ENCODE measurements at places on chromosomes 13 and 19.

- no peak overlapping the region for H3K4me3 ChIP-seq
- no peak overlapping the region for H3K27ac ChIP-seq
- peaks cover 17% of the 10 kb centered on the region for H3K4me1 ChIP-seq
- no peaks in the 10 kb centered on the region for H3K27me3 ChIP-seq
- peaks cover 11% of the 10 kb centered on the region for H3K36me3 ChIP-seq
- DNase-seq = no peak
These were observed 32.4 kb downstream of the GPX4 start for GRCh38 chr19:1136201-1136600.

DNA sequence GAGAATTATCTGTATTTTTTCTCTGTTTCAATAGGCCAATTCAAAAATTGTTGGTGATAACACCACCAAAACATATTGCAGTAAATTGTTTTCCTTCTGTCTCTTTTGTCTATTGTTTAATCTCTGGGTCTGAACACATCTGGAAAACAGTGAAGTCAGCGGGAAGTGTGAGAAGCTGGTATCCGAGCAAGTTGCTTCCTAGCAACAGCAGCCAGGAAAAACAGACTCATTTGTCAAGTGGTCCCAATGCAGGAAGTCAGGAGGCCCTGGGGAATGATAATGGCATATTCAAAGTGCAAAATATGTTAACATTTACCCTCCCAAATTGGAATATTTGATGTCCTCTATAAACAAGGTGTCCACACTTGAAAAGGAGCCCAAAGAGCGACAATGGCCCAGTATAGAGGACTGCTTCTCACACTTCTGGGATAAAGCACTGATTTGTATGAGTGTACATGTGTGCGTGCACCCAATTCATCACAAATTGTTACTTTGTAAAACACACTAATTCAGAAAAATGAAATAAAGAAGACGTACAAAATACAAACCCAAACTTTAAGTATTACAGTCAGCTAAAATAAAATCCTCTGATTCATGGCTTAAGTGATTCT is 515.0 kb downstream of the TBC1D4 start:
- H3K27ac ChIP-seq = no peak overlapping the region
- peaks cover 2% of the 10 kb centered on the region for H3K27me3 ChIP-seq
- no peaks in the 10 kb centered on the region for H3K36me3 ChIP-seq

GRCh38 chr13:91406619-91407018 is 8.2 kb downstream of the GPC5 start:
- H3K36me3 ChIP-seq = no peaks in the 10 kb centered on the region
- no peak for DNase-seq
- no peak overlapping the region for H3K27ac ChIP-seq
- H3K4me1 ChIP-seq = no peaks in the 10 kb centered on the region
- H3K4me3 ChIP-seq = no peak overlapping the region

GRCh38 chr13:25743421-25743820 is 308.4 kb downstream of the SHISA2 start:
- no peak for DNase-seq
- no peak overlapping the region for H3K4me3 ChIP-seq
- H3K27me3 ChIP-seq = peaks cover 21% of the 10 kb centered on the region
- no peak overlapping the region for H3K27ac ChIP-seq
- H3K4me1 ChIP-seq = peaks cover 3% of the 10 kb centered on the region
- no peaks in the 10 kb centered on the region for H3K36me3 ChIP-seq

GRCh38 chr19:45768655-45768983 is 433 bp downstream of the SIX5 start:
- peak; percentile 56 for DNase-seq
- peaks cover 18% of the 10 kb centered on the region for H3K27me3 ChIP-seq
- peaks cover 18% of the 10 kb centered on the region for H3K4me1 ChIP-seq
- H3K27ac ChIP-seq = no peak overlapping the region
- H3K4me3 ChIP-seq = peak overlapping the region; percentile 79
- peaks cover 5% of the 10 kb centered on the region for H3K36me3 ChIP-seq

DNA sequence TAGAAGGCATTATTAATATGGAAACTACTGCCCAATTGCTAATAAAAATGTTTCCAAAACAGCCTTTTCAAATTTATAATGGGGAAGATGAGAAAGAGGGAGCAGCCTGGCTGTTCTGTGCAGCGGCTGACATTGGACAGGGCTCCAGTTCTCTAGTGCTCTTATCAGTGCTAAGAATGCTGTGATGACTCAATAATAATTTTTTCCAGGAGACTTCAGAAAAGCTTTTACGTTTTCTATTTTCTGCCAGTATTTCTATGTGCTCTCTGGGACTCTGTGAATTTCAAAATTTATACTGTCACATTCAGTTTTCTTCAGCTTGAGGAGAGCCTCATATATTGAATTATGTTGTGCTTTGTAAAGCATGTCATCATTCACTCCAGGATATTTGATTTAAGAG is 209.6 kb downstream of the VWA8 start:
- no peak overlapping the region for H3K27ac ChIP-seq
- no peaks in the 10 kb centered on the region for H3K4me1 ChIP-seq
- no peak for DNase-seq

DNA sequence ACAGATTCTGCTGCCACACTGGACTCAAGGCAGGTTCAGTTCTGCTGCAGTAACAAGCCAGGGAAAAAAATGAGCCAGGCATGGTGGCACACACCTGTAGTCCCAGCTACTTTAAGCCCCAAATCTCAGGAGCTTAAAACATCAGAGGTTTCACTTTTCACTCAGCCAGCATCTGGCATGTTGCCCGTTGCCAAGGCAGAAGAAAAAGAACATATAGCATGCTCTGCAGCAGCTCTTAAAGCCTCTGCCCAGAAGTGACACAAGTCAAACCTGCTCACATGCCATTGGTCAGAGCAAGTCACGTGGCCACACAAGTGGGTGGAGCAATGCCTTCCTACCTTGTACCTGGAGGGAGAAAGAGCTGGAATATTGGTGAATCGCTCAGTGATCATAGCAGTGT is 14.7 kb upstream of the ADGRE5 start:
- peaks cover 73% of the 10 kb centered on the region for H3K4me1 ChIP-seq
- H3K27ac ChIP-seq = peak overlapping the region; percentile 89
- H3K27me3 ChIP-seq = no peaks in the 10 kb centered on the region
- no peaks in the 10 kb centered on the region for H3K36me3 ChIP-seq

- peaks cover 3% of the 10 kb centered on the region for H3K36me3 ChIP-seq
- H3K27me3 ChIP-seq = peaks cover 7% of the 10 kb centered on the region
- H3K4me1 ChIP-seq = peaks cover 41% of the 10 kb centered on the region
- DNase-seq = peak; percentile 78
- peak overlapping the region; percentile 60 for H3K4me3 ChIP-seq
- peak overlapping the region; percentile 86 for H3K27ac ChIP-seq
These were observed 2.0 kb upstream of the ZNF784 start for GRCh38 chr19:55626350-55626749.

DNA sequence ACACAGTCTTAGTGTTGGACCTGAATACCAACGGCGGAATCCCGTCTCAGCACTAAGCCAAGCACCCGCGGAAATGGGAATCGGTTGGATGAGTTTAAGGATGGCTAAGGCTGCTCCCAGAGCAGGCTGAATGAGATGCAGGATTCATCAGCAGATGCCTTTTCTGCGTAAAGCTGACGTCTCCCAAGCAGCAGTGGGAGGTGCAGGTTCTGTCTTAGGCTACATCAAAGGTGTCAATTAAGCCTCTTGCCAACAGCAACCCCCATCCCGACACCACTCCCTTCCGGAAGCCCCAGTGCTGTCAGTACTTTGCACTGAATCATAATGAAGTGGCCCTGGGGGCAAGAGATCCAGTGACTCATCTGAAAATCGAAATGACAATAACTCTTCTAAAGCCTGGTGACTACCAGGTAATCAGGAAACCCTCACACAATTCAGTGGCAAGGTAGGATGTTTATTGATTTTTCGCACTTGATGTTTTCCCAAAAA is 275.6 kb downstream of the DCLK1 start:
- no peaks in the 10 kb centered on the region for H3K27me3 ChIP-seq
- H3K4me1 ChIP-seq = no peaks in the 10 kb centered on the region
- no peak overlapping the region for H3K4me3 ChIP-seq
- DNase-seq = no peak
- no peaks in the 10 kb centered on the region for H3K36me3 ChIP-seq

DNA sequence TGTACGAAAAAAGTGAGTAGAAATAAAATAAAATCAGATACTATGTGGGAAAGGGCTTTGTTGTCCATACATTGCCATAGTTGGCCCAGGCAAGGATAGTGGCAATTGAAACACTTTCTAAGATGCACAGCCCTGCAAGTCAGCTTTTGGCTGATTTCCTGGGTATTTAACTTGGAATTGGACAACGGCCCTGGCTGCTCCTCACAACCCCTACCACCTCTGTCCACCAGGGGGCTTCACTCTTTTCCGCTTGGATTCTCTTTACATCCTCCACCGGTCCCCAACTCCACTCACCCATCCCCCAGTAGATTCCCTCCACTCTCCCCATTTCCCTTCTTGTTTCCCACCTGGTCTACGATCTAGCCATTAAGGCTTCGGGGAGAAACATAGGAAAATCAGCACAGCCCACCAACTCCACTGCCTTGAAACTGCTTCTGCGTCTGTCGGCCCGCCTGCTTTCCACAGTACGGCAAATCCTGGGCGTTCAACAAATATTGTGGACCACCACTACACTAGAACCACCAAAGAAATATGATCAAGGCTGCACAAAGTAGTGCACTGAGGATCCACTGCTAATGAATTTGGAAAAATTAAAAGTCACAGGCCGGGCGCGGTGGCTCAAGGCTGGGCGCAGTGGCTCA is 48.6 kb upstream of the GTF3A start:
- no peak overlapping the region for H3K4me3 ChIP-seq
- peaks cover 18% of the 10 kb centered on the region for H3K27me3 ChIP-seq
- peak; percentile 53 for DNase-seq
- H3K36me3 ChIP-seq = no peaks in the 10 kb centered on the region
- H3K4me1 ChIP-seq = peaks cover 2% of the 10 kb centered on the region
- H3K27ac ChIP-seq = peak overlapping the region; percentile 29

DNA sequence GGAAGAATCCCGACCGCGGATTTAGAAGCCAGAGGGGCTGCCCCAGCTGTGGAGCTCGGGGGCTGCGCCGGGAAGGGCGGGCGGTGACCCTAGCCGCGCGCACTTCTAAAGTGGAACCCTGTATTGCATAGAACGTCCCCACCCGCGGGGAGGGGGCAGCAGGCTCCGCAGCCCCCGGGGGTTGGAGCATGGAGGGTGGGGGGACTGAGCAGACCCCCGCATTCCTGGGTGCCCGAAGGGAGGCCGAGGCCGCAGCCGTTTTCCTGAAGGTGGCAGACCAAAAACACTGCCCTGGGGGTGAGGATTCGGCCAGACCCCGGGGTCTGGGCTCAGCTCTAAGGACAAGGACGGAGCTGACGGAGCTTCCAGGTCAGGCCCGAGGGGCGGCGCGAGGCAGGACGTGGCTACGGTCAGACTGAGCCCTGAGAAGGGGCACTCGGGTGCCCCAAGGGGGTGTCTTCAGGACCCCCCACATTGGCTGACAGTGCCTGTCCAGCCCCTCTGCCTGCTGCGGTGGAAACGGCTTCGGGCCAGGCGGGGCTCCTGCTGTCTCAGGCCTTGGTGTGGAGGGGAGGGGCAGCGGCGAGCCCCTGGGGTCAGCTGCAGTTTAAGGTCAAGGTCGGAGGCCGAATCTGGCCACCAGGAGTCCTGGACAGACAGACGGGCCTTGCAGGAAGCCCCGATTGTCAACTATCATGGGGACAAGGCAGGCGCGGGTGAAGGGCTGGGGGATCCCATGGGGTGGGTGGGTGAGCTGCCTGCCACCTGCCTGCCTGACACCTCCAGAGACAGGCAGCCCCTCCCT is 12.6 kb downstream of the MKNK2 start:
- no peaks in the 10 kb centered on the region for H3K27me3 ChIP-seq
- H3K27ac ChIP-seq = no peak overlapping the region
- no peak for DNase-seq
- peaks cover 34% of the 10 kb centered on the region for H3K4me1 ChIP-seq

DNA sequence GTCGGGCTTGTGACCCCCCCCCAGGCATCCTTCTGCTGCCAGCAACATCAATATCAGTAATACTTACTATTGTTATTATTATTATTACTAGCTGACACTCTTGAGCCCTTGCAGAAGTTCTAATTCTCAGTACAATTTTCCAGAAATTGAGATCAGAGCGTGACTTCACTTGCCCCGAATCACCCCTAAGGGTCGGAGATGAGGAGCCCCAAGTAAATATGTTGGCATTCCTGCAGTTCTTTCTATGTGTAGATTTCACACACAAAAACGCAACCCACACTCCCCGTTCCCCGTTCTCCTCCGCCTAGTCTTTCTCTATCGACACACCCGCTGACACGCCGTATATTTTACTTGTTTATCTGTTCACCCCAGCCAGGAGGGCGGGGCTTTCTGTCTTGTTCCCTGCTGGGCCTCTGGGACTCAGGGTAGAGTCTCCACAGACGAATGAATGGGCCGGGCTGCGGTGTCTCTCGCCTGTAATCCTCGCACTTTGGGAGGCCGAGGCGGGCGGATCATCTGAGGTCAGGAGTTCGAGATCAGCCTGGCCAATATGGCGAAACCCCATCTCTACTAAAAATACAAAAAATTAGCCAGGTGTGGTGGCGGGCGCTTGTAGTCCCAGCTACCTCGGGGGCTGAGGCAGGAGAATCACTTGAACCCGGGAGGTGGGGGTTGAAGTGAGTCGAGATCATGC is 14.7 kb downstream of the TLE5 start:
- peaks cover 9% of the 10 kb centered on the region for H3K4me1 ChIP-seq
- peaks cover 2% of the 10 kb centered on the region for H3K36me3 ChIP-seq
- DNase-seq = peak; percentile 70
- H3K4me3 ChIP-seq = peak overlapping the region; percentile 70

All from activated CD4-positive, alpha-beta memory T cell treated with anti-CD3 and anti-CD28 coated beads, Interleukin-2, amount 10 ng/mL, durations not matched to agents 7 days and 5 days (primary cell).